ENCODE measurements at places on chromosomes 3 and 15. TPM values are rescaled to one million over a fixed set of nuclear protein-coding genes. Genes with fewer than 3 reads are reported as not detected.
A peak's percentile ranks its signal among the peaks of the same experiment; 100 is the strongest.

GOLGA6L10 gene
- 0.28 TPM for total RNA-seq

DNA sequence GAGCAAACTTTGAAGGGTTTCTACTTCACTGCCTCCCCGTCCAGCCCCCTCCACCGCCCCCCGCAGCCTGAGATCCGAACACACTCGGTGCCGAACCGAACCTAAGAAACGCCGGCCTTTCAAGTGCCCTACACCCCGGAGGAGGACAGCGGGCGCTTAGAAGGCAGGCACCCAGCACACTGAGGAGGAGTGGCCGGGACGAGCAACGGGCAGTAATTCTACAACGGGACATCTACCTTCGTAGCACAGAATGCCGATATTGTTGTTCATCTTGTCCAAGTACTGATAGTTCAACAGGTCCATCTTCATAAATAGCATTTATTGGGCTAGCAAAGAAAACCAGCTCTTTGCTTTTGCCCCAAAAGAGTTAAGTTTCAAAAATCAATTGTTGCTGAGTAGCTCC is 513 bp downstream of the VGLL4 start:
- H3K36me3 ChIP-seq: peaks cover 8% of the 10 kb centered on the region
- DNase-seq: peak; percentile 24
- H3K4me1 ChIP-seq: peaks cover 51% of the 10 kb centered on the region
- H3K27ac ChIP-seq: peak overlapping the region; percentile 100
- H3K4me3 ChIP-seq: peak overlapping the region; percentile 100

GRCh38 chr3:62416144-62416543 is 42.8 kb upstream of the FEZF2 start:
- no peaks in the 10 kb centered on the region for H3K36me3 ChIP-seq
- peaks cover 8% of the 10 kb centered on the region for H3K4me1 ChIP-seq
- no peak overlapping the region for H3K4me3 ChIP-seq
- DNase-seq: no peak
- H3K27ac ChIP-seq: no peak overlapping the region
- H3K27me3 ChIP-seq: peaks cover 3% of the 10 kb centered on the region

KBTBD8 gene
- total RNA-seq: 6.3 TPM

DNA sequence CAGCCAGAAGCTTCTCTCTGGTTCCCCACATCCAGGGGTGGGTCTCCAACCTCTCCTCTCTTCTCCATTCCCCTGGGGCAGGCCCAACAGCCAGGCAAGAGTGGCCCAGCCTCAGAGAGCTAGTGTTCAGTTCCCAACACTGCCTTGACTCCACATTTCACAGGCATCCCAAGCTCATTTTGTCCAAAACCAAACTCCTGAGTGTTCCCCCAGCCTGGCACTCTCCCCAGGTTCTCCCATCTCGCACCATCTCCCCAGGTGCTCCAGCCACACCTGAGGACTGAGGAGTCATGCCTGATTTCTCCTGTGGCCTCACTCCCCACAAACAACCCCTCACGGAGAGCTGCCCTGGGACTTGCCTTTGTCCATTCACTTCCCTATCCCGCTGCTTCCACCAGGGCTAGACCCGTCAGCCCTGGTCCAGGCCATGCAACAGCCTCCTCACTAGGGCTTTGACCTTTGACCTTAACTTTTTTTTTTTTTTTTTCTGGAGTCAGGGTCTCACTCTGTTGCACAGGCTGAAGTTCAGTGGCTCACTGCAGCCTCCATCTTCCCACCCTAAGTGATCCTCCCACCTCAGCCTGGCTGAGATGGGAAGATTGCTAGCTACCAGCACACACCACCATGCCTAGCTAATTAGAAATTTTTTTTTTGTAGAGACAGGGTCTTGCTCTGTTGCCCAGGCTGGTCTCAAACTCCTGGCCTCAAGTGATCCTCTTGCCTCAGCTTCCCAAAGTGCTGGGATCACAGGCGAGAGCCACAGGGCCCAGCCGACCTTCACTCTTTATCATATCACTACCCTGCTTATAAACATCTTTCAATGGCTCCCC is 3.9 kb upstream of the CSK start:
- peak overlapping the region; percentile 80 for H3K4me3 ChIP-seq
- H3K27me3 ChIP-seq: peaks cover 12% of the 10 kb centered on the region
- peak overlapping the region; percentile 78 for H3K27ac ChIP-seq

- no peak overlapping the region for H3K4me3 ChIP-seq
- no peak overlapping the region for H3K27ac ChIP-seq
- DNase-seq: no peak
- no peaks in the 10 kb centered on the region for H3K4me1 ChIP-seq
- H3K36me3 ChIP-seq: no peaks in the 10 kb centered on the region
- no peaks in the 10 kb centered on the region for H3K27me3 ChIP-seq
These were observed 92.6 kb upstream of the ZBTB20 start for GRCh38 chr3:115239717-115240116.

DNA sequence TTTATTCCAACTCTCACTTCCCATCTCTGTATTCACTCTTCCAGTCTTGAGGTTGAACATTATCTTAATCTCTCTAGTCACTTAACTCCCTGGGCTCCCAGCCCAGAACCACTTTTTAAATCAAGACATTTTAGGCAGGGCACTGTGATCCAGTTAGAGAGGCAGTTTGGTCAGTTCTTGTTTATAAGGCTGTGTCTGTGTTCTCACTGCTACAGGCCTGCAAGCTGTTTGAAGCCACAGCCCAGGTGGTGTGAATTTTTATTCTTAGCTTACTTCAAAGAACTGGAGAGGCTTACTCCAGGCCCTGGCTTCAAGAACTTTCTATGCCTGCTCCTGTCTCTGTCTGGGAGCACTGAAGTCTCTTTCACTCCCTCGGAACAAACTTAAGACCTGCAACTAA is 906.1 kb downstream of the CADM2 start:
- H3K27me3 ChIP-seq: no peaks in the 10 kb centered on the region
- H3K36me3 ChIP-seq: no peaks in the 10 kb centered on the region
- H3K4me3 ChIP-seq: no peak overlapping the region
- no peak overlapping the region for H3K27ac ChIP-seq

DNA sequence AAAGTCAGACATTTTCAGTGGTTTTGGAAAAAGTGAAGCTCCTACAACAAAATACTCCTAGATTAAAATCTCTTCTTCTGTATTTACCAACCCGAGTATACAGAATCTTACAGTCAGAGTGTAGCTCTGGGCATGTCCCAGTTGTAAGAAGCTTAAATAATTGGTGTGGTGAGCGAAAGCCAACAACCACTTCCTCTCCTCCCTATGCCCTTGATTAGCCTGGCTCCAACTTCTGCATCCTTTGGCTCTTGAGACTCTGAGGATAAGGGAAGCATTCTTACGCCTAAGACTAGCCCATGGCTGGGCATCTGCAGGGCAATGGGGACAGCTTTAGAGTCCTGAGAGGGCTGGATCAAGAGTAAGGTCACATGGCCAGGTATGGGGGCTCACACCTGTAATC is 25.5 kb downstream of the RFT1 start:
- no peak for DNase-seq
- H3K27ac ChIP-seq: no peak overlapping the region
- H3K36me3 ChIP-seq: peaks cover 20% of the 10 kb centered on the region
- peaks cover 2% of the 10 kb centered on the region for H3K27me3 ChIP-seq
- no peak overlapping the region for H3K4me3 ChIP-seq

DNA sequence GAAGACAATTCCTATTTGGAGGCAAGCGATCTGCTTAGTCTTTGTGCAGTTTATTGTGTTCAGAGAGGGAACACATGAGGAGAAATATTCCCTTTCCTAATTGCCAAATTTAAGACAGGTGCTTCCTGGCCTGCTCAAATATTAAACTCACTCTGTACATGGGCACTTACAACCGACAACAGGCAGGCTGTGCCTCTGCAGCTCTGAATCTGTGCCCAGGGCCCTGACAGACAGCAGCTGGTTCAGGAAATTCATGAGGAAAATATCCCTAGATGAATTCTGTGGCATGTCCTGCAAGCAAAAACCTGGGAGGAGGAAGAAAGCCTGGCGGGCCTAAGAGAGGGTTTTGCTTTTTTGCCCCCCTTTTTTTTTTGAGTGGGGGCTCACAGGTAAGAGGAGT is 169.3 kb upstream of the TRIM42 start:
- H3K4me3 ChIP-seq: no peak overlapping the region
- no peak for DNase-seq
- no peak overlapping the region for H3K27ac ChIP-seq

- H3K4me3 ChIP-seq: no peak overlapping the region
- peaks cover 1% of the 10 kb centered on the region for H3K27me3 ChIP-seq
- H3K4me1 ChIP-seq: no peaks in the 10 kb centered on the region
These were observed 117.5 kb downstream of the APBA2 start for GRCh38 chr15:29003191-29003839.

GRCh38 chr15:63363292-63363691 is 18.4 kb downstream of the CA12 start:
- DNase-seq: no peak
- H3K4me1 ChIP-seq: peaks cover 2% of the 10 kb centered on the region
- H3K27ac ChIP-seq: no peak overlapping the region
- no peak overlapping the region for H3K4me3 ChIP-seq
- peaks cover 5% of the 10 kb centered on the region for H3K27me3 ChIP-seq

DNA sequence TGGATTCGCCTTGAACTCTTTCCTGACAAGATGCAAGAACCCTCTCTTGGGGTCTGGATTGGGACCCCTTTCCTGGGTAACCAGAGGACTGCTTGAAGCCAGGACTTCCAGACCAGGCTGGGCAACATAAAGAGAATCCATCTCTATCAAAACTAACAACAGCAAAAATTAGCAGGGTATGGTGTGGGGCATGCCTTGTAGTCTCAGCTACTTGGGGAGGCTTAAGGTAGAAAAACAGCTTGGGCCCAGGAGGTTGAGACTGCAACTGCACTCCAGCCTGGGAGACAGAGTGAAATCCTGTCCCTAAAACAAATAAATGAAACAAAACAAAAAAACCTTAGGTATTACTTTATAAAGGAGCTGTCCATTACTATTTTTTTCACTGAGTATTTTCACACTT is 93.1 kb upstream of the PLXND1 start:
- no peak overlapping the region for H3K27ac ChIP-seq
- H3K4me1 ChIP-seq: peaks cover 6% of the 10 kb centered on the region
- peaks cover 30% of the 10 kb centered on the region for H3K36me3 ChIP-seq
- no peak for DNase-seq
- H3K4me3 ChIP-seq: no peak overlapping the region

POLQ gene
- 2.1 TPM for total RNA-seq

DNA sequence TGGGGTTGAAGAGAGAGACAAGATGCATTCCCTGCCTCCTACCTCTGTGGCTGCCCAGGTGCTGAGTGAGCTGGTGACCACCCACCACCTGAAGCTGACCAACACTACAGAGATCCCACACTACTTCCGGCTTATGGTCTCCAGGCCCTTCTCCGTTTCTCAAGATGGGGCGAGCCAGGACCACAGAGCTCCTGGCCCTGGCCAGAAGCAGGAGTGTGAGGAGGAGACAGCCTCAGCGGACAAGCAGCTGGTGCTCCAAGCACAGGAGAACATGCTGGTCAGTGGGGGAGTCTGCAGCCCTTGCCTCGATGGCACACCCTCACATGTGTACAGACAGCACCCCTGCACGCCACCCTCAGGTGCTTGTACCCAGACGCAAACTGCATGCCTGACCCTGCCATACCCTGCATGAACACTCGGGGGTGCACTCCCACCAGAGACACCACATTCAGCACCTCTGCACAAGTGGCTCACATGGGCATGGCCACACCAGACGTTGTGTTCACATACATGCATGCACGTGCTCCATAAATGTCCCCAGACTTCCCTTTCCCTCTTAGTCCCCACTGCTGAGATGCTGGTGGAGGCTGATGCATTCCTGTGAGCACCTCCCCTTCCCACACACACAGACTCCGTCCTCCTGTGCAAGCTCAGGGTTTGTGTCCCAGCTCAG is 19.0 kb downstream of the ACAA1 start:
- DNase-seq: peak; percentile 70
- no peak overlapping the region for H3K27ac ChIP-seq
- H3K27me3 ChIP-seq: peaks cover 7% of the 10 kb centered on the region
- no peaks in the 10 kb centered on the region for H3K4me1 ChIP-seq
- peaks cover 11% of the 10 kb centered on the region for H3K36me3 ChIP-seq
- no peak overlapping the region for H3K4me3 ChIP-seq

- no peak for DNase-seq
- peaks cover 4% of the 10 kb centered on the region for H3K4me1 ChIP-seq
- H3K27ac ChIP-seq: no peak overlapping the region
- peaks cover 2% of the 10 kb centered on the region for H3K27me3 ChIP-seq
- no peak overlapping the region for H3K4me3 ChIP-seq
These were observed 2.5 kb downstream of the SUMF1 start for GRCh38 chr3:4464576-4464975.

GRCh38 chr15:95940431-95940985 is 390.0 kb upstream of the NR2F2 start:
- no peaks in the 10 kb centered on the region for H3K36me3 ChIP-seq
- H3K27me3 ChIP-seq: no peaks in the 10 kb centered on the region
- DNase-seq: no peak
- H3K27ac ChIP-seq: no peak overlapping the region
- H3K4me3 ChIP-seq: no peak overlapping the region

All from endothelial cell (in vitro differentiated cells).